Naive thymus-derived CD4-positive, alpha-beta T cell (primary cell): ENCODE measurements at places on chromosomes 1 and 21. TPM values are rescaled to one million over a fixed set of nuclear protein-coding genes. Genes with fewer than 3 reads are reported as not detected.

Gene SLAMF8
- not detected for polyA plus RNA-seq

GRCh38 chr1:29500041-29500440 lies 263.7 kb downstream of the PTPRU start:
- no peak for DNase-seq

DNA sequence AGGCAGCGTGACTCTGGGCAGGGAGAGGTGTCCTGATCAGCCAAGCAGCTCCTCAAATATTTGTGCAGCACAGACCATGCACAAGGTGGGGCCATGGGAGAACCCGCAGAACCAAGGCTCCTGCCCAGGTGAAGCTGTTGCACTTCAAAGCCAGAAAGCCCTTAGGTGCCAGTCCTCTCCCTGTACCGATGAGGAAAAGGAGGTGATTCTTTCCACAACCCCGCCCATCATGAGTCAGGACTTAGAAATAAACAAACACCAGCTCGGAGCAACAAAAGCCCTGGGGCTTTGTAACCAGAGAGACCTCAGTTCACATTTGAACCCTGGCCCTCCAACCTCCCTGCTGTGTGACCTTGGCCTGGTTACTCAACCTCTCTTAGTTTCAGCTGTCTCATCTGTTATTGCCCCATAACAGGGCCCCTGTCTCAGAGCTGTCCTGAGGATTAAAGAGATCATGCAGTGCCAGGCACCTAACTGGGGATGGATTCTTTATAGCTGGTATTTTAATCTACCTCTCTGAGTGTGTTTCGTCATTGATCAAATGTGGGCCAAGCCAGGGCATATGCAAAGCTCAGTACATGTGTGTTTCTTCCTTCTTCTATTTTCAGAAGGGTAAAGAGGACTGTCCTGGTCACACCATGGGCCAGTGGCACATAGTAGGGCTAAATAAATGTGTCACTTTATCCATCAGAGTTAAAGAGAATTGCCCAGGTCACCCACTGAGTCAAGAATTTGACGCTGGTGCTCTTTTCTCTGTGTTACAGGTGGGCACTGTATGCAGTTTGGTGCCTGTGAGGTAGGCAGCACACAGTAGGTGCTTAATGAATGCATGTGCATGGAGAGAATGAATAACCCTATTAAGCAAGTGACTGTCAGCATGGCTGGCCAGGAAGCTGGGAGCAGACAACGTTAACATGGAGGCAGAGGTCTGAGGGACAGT lies 1.4 kb downstream of the LDLRAD1 start:
- DNase-seq = no peak

Gene NUP133
- polyA plus RNA-seq = 19.7 TPM

GRCh38 chr1:110319332-110320167 lies 19.6 kb upstream of the RBM15 start:
- DNase-seq = no peak

DNA sequence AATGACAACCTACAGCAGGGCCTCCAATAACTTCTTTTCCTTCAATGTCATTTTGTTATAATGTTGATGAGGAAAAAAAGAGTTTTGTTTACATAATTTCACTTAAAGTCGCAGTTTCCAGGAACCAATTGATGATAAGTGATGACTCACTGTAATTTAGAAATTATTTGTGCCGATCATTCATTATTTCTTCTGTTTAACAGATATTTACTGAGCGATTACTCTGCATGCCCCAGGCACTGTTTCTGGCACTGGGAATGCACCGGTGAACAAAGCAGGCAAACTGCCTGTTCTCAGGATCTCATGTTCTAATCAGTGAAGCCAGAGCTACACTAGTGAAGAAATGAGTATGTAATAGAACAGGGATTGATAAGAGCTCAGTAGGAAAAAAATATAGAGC lies 403.4 kb downstream of the NTNG1 start:
- no peak for DNase-seq

DNA sequence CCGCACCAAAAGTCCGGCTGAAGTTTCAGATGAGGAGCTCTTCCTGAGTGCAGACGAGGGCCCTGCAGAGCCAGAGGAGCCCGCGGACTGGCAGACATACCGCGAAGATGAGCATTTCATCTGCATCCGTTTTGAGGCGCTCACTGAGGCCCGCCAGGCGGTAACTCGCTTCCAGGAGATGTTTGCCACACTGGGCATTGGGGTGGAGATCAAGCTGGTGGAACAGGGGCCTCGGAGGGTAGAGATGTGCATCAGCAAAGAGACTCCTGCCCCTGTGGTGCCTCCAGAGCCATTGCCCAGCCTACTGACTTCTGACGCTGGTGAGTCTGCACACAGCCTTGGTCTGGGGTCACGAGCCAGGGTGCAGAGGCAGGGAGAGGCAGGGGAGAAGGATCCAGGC lies 84.7 kb downstream of the TRIM11 start:
- DNase-seq = no peak

DNA sequence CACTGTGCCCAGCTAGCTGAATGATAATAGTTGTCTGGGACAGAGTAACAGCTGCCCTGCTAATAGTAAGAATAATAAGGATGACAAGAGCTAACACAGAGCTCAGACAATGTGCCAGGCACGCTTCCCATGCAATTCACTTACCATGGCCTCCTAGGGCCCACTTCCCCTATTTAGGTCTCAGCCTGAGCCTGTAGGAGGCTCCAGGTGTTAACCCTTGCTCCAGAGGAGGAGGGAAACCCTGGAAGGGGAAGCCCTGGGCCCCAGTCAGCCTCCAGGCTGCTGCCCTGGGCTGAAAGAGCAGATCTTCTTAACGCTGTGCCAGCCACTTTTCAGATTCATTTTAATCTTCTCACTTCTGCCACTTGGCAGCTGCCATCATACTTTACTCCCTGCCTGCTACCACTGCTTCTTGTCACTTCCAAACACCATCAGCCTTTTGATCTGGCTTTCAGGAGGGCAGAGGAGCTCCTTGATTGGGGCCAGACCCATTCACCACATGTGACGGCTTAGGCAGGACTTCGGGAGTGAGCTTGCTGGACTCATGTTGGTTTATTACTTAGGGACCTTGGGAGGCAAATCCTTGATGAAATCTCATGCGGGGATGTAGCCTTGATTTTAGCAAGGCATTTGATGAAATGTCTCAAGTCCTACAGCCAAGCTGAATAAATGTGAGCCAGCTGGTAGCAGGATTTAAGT lies 66.7 kb upstream of the PARP1 start:
- DNase-seq = no peak

- DNase-seq = no peak
Measured at GRCh38 chr1:216596281-216596862, 126.9 kb downstream of the ESRRG start.

Gene CCSAP
- polyA plus RNA-seq = 2.5 TPM

Gene HCRTR1
- not detected for polyA plus RNA-seq

Gene CYP4A22
- not detected for polyA plus RNA-seq

Gene RHCE
- 0.61 TPM for polyA plus RNA-seq

Gene GNG12
- not detected for polyA plus RNA-seq

Gene S100A4
- 259 TPM for polyA plus RNA-seq

Gene FHAD1
- not detected for polyA plus RNA-seq

DNA sequence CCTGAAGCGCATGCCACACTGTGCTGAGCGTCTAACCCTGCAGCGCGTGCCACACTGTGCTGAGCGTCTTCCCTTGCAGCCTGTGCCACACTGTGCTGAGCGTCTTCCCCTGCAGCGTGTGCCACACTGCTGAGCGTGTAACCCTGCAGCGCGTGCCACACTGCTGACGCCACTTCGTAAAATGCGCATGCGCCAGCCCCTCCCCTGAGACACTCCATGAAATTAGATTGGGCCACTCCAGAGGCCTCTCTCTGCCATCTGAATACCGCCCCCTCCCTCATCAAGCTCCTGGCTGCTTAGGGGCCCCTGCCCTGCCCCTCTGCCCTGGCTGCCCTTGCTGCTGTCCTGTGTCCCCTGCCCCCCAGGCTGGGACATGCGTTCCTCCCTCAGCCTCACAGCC lies 84.8 kb downstream of the POFUT2 start:
- DNase-seq = no peak

Gene HES2
- not detected for polyA plus RNA-seq

GRCh38 chr1:181646710-181647109 lies 163.4 kb downstream of the CACNA1E start:
- no peak for DNase-seq

Gene NCF2
- 3.8 TPM for polyA plus RNA-seq

DNA sequence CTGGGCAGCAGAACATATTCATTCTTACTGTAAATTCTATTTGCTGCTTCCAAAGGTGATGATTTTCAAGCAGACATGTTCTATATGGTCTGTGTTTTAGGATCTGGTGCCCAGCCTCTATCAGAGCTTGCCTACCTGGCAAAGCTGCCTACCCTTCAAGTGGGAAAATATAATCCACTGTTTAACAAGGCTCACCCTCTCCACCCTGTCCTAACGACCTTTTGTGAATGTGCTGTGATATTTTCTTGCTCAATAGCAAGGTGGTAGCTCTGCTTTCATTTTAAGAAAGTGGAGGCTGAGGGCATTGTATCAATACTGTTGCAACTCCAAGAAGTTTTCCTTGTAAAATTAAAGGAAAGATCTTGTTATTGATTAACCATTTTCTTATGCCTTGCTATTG lies 26.0 kb upstream of the AGO1 start:
- DNase-seq = no peak

- no peak for DNase-seq
Measured at GRCh38 chr1:84582802-84583587, 8.8 kb upstream of the CTBS start.

GRCh38 chr1:59520827-59521418 lies 224.0 kb downstream of the FGGY start:
- DNase-seq = no peak

- DNase-seq = no peak
Measured at GRCh38 chr1:184027826-184028695, 9.5 kb downstream of the COLGALT2 start.

Gene PGLYRP3
- polyA plus RNA-seq = not detected

DNA sequence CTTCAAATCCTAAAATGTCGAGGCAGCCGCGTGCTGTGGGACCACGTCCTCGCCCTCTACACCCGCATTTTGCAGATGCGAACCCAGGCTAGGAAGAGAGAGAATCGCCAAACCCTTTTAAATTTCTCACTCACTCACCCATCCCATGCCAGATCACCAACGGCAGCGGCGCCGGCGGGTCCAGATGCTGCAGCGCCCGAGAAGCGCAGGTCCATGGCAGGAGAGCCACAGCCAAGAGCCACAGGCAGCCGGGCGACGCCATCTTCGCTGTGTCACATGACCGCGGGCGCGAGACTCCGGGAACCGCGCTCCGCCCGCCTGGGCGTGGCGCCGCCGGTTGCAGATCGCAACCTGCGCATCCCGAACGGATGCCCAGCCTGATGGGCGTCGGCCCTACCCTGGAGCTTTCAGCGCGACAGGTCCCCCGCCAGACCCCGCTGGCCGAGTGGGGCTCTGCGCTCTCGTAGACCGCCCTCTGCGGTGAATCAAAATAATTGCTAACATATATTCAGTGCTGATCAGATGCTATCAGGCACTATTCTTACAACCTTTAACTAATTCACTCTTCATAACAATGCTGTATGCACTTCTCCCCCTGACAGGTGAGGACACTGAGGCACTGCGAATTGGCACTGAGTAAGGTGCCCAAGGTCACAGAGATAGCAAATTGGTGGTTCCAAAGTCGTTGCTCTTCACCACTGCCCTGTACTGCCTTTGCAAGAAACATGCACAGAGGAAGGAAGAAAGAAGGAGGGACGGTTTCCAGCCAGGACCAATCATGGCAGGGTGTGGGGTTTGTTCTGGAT lies at the start of gene PPT1:
Gene PPT1, minus strand, starts transcription at position 276 of the 806 bp plus-strand sequence. Its CDS starts 14 bp downstream, at position 262.
- DNase-seq = peak; percentile 77

DNA sequence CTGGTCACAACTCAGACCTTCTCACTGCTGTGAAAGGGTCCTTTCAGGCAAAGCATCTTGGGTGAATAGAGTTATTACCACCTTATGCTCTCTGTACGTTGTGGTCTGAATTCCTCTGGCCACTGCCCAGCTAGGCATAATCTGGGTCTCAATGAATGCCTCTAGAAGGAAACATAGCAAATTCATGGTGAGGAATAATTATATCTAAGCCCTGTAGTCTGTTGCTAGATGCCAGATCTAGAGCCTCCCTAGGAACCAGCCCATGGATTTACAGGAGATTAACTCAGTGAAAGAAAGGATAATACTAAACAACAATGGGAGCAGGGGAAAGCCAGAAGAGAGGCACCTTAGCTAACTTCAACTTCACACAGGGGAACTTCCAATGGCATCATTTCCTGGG lies 2.4 kb upstream of the COL11A1 start:
- DNase-seq = no peak

GRCh38 chr1:52786148-52786547 lies 56.4 kb upstream of the ZYG11A start:
- no peak for DNase-seq

DNA sequence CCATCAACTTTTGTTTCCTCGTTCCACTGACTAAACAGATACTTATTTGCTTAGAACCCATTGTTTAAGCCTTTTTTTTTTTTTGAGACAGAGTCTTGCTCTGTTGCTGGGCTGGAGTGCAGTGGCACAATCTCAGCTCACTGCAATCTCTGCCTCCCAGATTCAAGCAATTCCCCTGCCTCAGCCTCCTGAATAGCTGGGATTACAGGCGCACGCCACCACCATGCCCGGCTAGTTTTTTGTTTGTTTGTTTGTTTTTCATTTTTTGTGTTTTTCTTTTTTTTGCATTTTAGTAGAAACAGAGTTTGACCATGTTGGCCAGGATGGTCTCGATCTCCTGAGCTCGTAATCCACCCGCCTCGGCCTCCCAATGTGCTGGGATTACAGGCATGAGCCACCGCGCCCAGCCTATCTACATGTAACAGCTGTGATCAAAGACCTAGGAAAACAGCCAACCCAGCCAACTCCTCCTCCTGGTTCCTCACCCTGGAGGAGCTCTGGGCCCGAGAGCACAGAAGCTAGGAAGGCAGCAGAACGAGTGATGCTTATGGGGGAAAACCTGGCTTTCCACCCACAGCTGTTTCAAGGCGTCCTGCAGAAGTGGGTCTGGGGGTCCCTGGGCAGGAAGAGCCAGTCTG lies 32.9 kb downstream of the KCNN3 start:
- no peak for DNase-seq

GRCh38 chr21:35585155-35585554 lies 475.2 kb downstream of the SETD4 start:
- no peak for DNase-seq

Gene C1orf216
- polyA plus RNA-seq = 5.5 TPM

Gene RAB7B
- polyA plus RNA-seq = not detected

DNA sequence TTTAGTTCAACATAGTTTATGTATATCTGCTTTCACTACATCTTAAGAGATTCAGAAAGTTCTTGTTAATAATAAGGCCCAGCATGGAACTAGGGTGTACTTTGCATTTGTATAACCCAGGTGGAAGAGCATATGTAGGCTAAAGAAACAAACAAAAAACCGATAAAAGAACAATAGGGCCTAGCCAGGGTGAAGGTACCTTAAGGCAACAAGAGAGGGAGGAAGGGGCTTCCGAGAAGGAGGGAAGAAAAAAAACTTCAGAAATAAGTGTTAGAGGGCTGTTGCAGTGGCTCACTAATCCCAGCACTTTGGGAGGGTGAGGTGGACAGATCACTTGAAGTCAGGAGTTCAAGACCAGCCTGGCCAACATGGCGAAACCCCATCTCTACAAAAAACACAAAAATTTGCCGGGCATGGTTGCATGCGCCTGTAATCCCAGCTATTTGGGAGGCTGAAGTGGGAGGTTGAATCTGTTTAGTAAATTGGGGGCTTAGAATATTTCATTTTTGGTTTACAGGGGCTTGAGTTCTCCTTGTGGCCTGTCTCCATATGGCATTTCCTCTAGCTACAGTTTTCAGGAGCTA lies 4.7 kb upstream of the SPATA45 start:
- DNase-seq = no peak
